T-helper 17 cell (primary cell): ENCODE measurements at places on chromosomes 4 and X.
A peak's percentile ranks its signal among the peaks of the same experiment; 100 is the strongest.

DNA sequence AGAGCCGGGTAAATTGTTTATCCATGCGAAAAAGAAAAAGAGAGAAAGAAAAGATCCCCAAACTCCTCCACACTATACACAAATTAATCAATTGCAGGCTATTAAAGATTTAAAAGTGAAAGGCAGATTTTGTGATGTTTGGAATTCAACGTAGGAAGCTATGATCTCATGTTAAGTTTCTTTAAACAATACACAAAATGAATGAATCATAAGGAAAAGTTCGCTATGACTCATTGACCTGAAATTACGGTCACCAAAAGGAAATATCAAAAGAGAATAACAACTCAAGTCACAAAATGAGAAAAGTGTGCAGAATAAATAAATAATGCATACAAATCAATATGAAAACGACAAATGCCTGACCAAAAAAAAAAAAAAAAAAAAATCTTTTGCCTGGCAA lies 28.6 kb downstream of the CLNK start:
- no peaks in the 10 kb centered on the region for H3K36me3 ChIP-seq
- H3K4me1 ChIP-seq, result peaks cover 11% of the 10 kb centered on the region
- H3K4me3 ChIP-seq, result peak overlapping the region; percentile 2
- no peaks in the 10 kb centered on the region for H3K27me3 ChIP-seq
- H3K27ac ChIP-seq, result no peak overlapping the region
- DNase-seq, result no peak

GRCh38 chrX:153906126-153906917 lies 1.8 kb downstream of the AVPR2 start:
- H3K36me3 ChIP-seq, result no peaks in the 10 kb centered on the region
- DNase-seq, result no peak
- no peaks in the 10 kb centered on the region for H3K27me3 ChIP-seq
- H3K27ac ChIP-seq, result peak overlapping the region; percentile 53
- peak overlapping the region; percentile 62 for H3K4me3 ChIP-seq

- H3K4me3 ChIP-seq, result no peak overlapping the region
- DNase-seq, result no peak
- no peak overlapping the region for H3K27ac ChIP-seq
- H3K27me3 ChIP-seq, result no peaks in the 10 kb centered on the region
These were observed 86.3 kb downstream of the CDS1 start for GRCh38 chr4:84669201-84669600.

DNA sequence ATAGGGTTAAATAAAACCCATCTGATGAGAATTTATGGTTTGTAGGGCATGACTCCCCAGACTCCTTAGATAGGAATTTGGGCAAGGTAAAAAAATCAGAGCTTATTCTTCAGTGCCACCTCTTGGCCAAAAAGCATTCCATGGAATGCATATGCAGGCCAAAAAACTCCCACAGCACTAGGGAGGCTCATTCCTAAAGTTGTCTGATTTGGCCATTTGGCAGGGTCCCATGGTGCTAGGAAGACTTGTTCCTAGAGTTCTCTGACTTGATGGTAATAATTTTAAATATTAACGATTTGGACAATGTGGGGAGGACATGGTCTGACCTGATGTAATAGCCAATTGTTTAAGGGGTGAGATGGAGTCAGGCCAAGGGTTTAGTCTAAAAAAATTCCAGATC lies 93.0 kb downstream of the SPIN4 start:
- no peak overlapping the region for H3K4me3 ChIP-seq
- DNase-seq, result no peak
- no peaks in the 10 kb centered on the region for H3K4me1 ChIP-seq
- H3K36me3 ChIP-seq, result no peaks in the 10 kb centered on the region
- no peaks in the 10 kb centered on the region for H3K27me3 ChIP-seq
- no peak overlapping the region for H3K27ac ChIP-seq

GRCh38 chr4:85717351-85717750 lies 242.4 kb downstream of the ARHGAP24 start:
- no peak overlapping the region for H3K4me3 ChIP-seq
- no peaks in the 10 kb centered on the region for H3K27me3 ChIP-seq
- no peak for DNase-seq
- H3K27ac ChIP-seq, result no peak overlapping the region

DNA sequence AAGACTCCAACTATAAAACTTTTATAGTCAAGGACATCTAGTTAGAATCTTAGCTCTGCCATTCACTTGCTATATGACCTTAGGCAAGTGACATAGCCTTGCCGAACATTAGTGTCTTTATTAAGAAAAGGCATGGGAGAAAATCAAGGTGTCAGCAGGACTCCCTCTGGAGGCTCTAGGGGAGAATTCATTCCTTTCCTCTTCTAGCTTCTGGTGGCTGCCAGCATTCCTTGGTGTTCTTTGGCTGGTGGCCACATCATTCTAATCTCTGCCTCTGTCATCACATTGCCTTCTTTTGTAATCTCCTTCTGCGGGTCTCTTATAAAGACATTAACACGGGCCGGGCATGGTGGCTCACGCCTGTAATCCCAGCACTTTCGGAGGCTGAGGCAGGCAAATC lies 99.8 kb downstream of the PPP1R2C start:
- H3K4me3 ChIP-seq, result no peak overlapping the region
- no peaks in the 10 kb centered on the region for H3K27me3 ChIP-seq
- H3K4me1 ChIP-seq, result no peaks in the 10 kb centered on the region
- no peaks in the 10 kb centered on the region for H3K36me3 ChIP-seq
- DNase-seq, result no peak
- H3K27ac ChIP-seq, result no peak overlapping the region

GRCh38 chr4:26173619-26174018 lies 147.2 kb upstream of the RBPJ start:
- H3K4me1 ChIP-seq, result peaks cover 14% of the 10 kb centered on the region
- H3K4me3 ChIP-seq, result peak overlapping the region; percentile 12
- peak overlapping the region; percentile 93 for H3K27ac ChIP-seq

- H3K36me3 ChIP-seq, result no peaks in the 10 kb centered on the region
- no peak overlapping the region for H3K4me3 ChIP-seq
- H3K27ac ChIP-seq, result no peak overlapping the region
- no peak for DNase-seq
These were observed 562.2 kb downstream of the ZIC3 start for GRCh38 chrX:138128027-138128671.

GRCh38 chrX:155068165-155068564 lies 2.8 kb downstream of the CMC4 start:
- H3K36me3 ChIP-seq, result no peaks in the 10 kb centered on the region
- no peak overlapping the region for H3K4me3 ChIP-seq
- no peak for DNase-seq

- DNase-seq, result no peak
- H3K27me3 ChIP-seq, result no peaks in the 10 kb centered on the region
- H3K4me1 ChIP-seq, result no peaks in the 10 kb centered on the region
- H3K27ac ChIP-seq, result no peak overlapping the region
These were observed 212.9 kb upstream of the SLC7A11 start for GRCh38 chr4:138455097-138455496.

- H3K4me3 ChIP-seq, result no peak overlapping the region
- no peaks in the 10 kb centered on the region for H3K4me1 ChIP-seq
- DNase-seq, result no peak
- no peaks in the 10 kb centered on the region for H3K27me3 ChIP-seq
These were observed 97.4 kb upstream of the S100G start for GRCh38 chrX:16552546-16552945.

- no peak overlapping the region for H3K27ac ChIP-seq
- H3K4me3 ChIP-seq, result no peak overlapping the region
- H3K4me1 ChIP-seq, result peaks cover 4% of the 10 kb centered on the region
- DNase-seq, result no peak
- no peaks in the 10 kb centered on the region for H3K27me3 ChIP-seq
These were observed 81.7 kb downstream of the ZC4H2 start for GRCh38 chrX:64894454-64895038.

DNA sequence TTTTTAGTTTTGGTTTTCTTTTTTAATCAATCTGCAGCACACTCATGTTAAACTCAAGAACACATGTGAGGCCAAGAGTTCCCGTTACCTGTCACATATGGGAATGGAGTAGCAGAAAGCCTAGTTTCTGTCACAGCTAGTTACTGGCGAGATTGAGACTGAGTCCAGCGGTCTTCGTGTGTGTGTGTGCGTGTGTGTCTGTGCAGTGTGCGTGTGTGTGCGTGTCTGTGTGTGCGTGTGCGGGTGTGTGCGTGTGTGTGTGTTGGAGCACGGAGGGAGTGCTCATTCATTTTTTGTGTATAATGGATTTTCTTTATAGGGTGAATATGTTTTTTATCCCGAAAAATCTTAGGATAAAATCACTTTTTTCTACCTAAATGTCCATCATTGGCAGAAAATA lies 19.2 kb downstream of the F11 start:
- no peaks in the 10 kb centered on the region for H3K4me1 ChIP-seq
- DNase-seq, result no peak
- H3K27ac ChIP-seq, result no peak overlapping the region
- H3K27me3 ChIP-seq, result peaks cover 43% of the 10 kb centered on the region

GRCh38 chrX:11124112-11124511 lies 13.0 kb downstream of the HCCS start:
- H3K4me3 ChIP-seq, result no peak overlapping the region
- peaks cover 4% of the 10 kb centered on the region for H3K36me3 ChIP-seq
- no peak for DNase-seq

DNA sequence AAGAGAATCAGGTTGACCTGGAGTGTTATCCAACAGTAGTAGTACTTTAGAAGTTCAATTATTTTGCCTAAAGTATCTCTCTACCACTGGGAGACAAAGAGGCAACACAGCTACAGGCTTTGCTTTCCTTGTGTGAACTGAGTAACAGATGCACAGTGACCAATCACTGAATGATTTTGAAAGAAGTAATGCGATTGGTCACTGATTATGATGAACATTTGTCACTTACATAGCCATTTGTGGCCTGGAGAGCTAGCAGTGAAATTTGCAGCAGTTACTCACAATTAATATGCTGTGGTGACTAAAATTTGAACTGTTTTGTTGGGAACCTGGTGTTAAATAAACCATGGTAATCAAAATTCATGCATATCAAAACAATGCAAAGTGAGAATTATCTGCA lies 508.7 kb upstream of the DIPK2B start:
- H3K27me3 ChIP-seq, result no peaks in the 10 kb centered on the region
- peaks cover 11% of the 10 kb centered on the region for H3K4me1 ChIP-seq
- H3K36me3 ChIP-seq, result peaks cover 3% of the 10 kb centered on the region
- no peak overlapping the region for H3K4me3 ChIP-seq
- no peak for DNase-seq

GRCh38 chrX:66625525-66625924 lies 13.4 kb downstream of the EDA2R start:
- no peaks in the 10 kb centered on the region for H3K4me1 ChIP-seq
- H3K27me3 ChIP-seq, result no peaks in the 10 kb centered on the region
- DNase-seq, result no peak
- H3K36me3 ChIP-seq, result peaks cover 2% of the 10 kb centered on the region
- no peak overlapping the region for H3K27ac ChIP-seq

DNA sequence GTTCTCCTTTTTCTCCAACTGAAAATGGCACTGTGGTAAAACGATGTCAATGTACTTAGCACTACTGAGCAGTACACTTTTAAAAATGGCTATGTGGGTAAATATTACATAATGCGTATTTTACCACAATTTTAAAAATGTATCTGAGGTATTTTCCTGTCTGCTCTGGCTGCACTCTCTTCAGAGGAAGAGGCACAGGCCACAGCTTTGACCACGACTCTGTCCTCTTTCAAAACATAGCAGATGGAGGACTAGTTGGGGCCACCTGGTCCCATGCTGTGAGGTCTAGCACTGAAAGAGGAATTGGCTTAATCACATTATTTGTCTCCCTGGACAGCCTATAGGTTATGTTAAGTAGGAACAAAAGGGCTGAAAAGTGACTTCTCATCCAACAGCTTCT lies 5.2 kb downstream of the KCNE5 start:
- no peaks in the 10 kb centered on the region for H3K27me3 ChIP-seq
- no peak overlapping the region for H3K27ac ChIP-seq
- H3K4me3 ChIP-seq, result no peak overlapping the region
- no peaks in the 10 kb centered on the region for H3K4me1 ChIP-seq

GRCh38 chr4:94378047-94378446 lies 35.4 kb upstream of the HPGDS start:
- no peaks in the 10 kb centered on the region for H3K36me3 ChIP-seq
- H3K4me1 ChIP-seq, result peaks cover 3% of the 10 kb centered on the region
- no peak for DNase-seq
- no peak overlapping the region for H3K4me3 ChIP-seq
- H3K27ac ChIP-seq, result no peak overlapping the region

GRCh38 chr4:26787461-26788340 lies 72.9 kb upstream of the STIM2 start:
- peak overlapping the region; percentile 14 for H3K27ac ChIP-seq
- H3K4me1 ChIP-seq, result peaks cover 8% of the 10 kb centered on the region
- peak overlapping the region; percentile 3 for H3K4me3 ChIP-seq
- DNase-seq, result no peak
- H3K36me3 ChIP-seq, result peaks cover 2% of the 10 kb centered on the region

GRCh38 chr4:176300565-176300964 lies 19.2 kb upstream of the SPCS3 start:
- H3K27ac ChIP-seq, result no peak overlapping the region
- H3K27me3 ChIP-seq, result peaks cover 32% of the 10 kb centered on the region
- H3K4me3 ChIP-seq, result no peak overlapping the region
- no peaks in the 10 kb centered on the region for H3K4me1 ChIP-seq

GRCh38 chr4:93743022-93743421 lies 85.5 kb upstream of the ATOH1 start:
- no peaks in the 10 kb centered on the region for H3K36me3 ChIP-seq
- DNase-seq, result no peak
- H3K27ac ChIP-seq, result no peak overlapping the region
- no peaks in the 10 kb centered on the region for H3K27me3 ChIP-seq
- H3K4me3 ChIP-seq, result no peak overlapping the region

GRCh38 chrX:40866893-40867292 lies 131.6 kb upstream of the MED14 start:
- no peak overlapping the region for H3K27ac ChIP-seq
- no peak overlapping the region for H3K4me3 ChIP-seq
- no peaks in the 10 kb centered on the region for H3K4me1 ChIP-seq

- peaks cover 17% of the 10 kb centered on the region for H3K27me3 ChIP-seq
- H3K4me1 ChIP-seq, result peaks cover 2% of the 10 kb centered on the region
These were observed 4.0 kb downstream of the DIPK2B start for GRCh38 chrX:45196701-45197100.

DNA sequence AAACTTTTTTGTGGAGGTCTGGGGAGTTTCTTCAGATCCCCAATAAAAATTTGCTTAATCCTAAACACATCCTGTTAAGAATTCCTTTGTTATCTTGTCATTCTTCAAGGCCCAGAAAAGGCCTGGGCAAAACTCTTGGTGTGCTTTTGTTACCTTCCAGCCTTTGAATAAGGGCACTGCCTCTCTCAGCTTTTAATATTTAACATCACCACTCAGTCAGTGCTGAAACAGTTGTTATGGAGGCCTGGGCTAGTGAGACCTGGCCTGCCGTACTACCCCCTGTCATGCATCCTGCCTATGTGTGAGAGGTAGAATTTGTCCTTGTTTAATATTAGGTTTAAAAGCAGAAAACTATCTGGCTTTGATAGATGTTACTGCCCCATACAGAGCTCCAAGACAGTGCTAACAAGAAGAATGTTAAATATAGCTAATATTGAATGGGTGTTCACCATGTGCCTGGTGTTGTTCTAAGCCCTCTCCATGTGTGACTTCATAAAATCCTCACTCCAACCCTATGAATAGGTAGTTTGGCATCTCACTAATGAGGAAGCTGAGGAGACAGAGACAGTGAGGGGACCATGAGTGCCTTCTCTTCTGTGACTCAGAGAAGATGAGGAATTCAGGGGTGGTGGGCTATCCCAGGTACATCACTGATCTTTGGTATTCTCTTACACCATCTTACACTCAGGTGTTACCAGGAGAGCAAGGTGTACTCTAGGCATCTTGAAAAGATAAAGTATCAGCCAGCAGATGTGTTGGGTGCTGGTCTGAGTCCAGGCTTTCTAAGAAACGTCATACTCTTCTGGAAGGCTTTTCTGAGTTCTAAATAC lies 6.2 kb downstream of the PPP1R2C start:
- H3K4me3 ChIP-seq, result no peak overlapping the region
- H3K36me3 ChIP-seq, result no peaks in the 10 kb centered on the region
- no peak overlapping the region for H3K27ac ChIP-seq
- no peaks in the 10 kb centered on the region for H3K27me3 ChIP-seq
- no peak for DNase-seq
